NCI-H748 treated with DMSO at 0.1 percent for 48 hours (cell line): ENCODE measurements at places on chromosomes 11 and 22.

- no peak for DNase-seq
Measured at GRCh38 chr11:109728056-109728455, 306.1 kb downstream of the C11orf87 start.

DNA sequence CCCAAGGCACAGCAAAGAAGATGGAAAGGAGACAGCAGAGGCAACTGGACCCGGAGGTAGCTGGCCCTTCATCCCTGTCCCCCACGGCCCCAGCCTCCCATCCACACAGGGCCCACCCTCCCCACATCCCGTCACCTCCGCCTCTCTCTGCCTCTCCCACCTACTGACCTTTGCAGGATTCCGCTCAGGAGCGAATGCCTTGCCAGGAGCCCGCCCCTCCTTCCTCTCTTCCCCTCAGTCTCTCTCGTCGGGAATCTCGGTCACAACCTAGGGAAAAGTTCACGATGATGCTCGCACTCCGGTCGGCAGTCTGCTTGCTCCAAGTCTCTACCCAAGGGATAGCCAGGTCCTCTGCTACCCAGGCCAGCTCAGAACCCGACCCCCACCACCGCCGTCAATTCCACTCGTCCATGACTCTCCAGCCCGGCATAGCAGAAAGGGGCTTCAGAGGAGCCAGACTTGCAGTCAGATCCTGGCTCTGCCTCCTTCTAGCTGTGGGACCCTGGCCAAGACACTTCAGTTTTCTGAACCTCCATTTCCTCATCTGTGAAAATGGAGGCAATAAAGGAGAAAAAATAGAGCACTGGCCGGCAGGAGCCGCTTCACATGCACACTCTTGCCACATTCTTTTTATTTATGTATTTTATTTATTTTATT, 10.2 kb downstream of the AHNAK start:
- no peak for DNase-seq

DNA sequence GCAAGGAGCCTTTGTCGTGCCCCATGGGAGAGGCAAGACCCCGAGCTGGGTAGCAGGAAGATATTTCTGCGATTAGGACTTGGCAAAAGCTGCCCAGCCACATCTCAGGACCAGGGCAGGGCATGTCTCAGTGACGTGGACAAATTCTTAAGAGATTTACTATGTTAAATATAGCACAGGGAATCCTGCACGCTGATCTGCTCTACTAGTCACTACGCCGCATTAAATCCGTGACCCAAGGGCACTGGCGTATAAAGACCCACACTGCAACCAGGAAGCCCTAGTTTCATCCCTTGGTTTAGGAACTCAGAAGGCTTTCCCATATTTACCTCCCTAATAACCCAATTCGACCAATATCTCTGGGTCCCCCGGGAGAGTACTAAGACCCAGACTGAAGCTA, 35.1 kb downstream of the AP1B1 start:
- DNase-seq, result no peak

GRCh38 chr11:114167355-114167754, 107.8 kb downstream of the ZBTB16 start:
- no peak for DNase-seq

DNA sequence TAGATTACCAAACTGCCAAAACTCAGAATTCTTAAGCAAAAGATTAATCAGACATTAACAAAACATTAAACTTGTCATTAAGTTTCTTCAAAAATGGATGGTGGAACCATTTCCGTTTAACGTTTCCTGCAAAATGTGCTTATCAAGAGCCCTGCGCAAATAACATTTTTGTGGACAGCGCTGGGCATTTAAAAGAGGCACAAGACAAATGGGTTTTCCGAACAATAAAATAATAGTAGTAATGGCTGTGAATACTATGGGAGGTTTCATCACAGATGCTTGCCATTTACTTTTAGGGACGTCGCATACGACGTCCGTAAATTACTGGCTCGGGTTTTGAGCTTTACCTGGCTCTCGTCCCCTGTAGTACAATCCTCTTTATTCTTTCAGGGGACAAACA, 1.1 kb downstream of the NPAT start:
- DNase-seq, result no peak

DNA sequence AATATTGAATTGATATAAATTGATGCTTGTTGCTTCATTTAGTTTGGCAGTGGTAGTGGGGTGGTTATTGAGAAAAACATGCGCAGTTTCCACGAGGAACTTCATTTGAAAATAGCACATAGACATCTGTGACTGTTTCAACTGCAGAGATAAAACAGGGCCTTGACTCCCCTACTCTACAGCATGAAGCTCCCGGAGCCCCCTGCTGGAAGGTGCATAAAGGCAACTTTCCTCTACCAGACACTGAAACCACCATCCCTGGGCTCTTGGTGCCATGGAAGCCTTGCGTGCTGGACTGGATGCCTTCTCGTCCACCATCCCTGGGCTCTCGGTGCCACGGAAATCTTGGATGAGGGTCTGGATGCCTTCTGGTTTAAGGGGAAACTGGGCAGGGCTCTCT, 195.9 kb downstream of the CSNK2A3 start:
- no peak for DNase-seq

DNA sequence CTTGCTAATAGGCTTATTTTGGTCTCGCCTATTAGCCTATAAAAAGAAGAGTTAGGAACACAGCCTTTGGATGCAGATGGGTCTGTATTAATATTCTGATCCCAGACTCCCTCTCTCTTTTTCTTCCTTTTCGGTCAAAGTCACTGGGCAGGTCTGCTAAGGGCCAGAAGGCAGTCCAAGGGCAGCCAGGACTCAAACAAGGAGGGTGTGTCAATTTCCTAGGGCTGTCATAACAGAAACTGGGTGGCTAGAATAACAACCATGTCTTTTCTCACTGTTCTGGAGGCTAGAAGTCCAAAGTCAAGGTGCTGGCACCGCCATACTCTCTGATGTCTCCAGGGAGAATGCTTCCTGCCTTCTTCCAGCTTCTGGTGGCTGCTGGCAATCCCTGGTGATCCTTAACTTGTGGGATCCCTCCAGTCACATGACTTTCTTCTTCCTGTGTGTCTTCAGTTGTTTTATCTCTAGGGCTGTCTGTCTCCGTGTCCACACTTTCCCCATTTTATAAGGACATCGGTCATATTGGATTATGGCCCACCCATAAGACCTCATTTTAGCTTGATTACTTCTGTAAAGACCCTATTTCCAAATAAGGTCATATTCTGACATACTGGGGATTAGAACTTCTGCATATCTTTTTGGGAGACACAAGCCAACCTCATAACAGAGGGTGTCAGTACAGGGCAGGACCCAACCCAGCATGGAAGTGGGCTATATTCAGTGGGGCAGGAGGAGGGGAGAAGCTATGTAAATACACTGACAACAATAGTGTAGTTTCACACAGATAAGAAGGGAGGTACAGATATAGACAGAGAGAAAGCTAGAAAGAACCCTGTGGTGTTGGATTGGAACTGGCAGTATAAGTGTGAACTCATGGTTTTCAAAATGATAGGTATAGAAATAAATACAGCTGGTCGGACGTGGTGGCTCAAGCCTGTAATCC, 5.9 kb upstream of the CSF2RB start:
- no peak for DNase-seq

DNA sequence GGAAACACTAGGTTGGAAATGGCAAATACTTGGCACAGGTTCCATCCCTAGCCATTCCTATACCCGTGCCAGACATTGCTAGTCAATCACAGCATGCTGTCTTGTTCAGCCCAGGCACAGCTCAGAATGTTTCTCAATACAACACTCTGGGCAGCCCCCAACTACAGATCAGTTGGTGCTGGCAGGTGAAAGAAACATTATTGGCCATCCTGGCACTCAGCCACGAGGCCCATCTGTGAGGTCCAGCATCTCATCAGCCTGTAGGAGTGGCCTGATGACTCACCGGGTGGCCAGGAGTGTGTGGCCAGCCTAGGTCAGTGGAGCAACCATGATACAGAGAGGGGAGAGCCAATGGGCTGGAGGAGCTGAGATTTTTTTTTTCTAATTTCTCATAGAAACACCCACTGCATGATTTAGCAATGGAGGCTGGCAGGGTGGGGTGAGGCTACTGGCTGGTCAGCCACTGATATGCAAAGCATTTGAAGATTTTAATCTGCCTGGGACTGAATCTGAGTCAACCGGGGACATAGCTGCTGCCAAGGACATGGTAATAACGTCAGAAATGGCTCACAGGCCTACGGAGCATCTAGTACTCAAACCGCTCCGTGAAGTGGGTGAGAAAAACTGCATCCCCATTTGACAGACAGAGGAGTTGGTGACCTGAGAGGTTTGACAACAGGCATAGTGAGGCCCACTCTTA, 5.4 kb downstream of the MYO18B start:
- no peak for DNase-seq

DNA sequence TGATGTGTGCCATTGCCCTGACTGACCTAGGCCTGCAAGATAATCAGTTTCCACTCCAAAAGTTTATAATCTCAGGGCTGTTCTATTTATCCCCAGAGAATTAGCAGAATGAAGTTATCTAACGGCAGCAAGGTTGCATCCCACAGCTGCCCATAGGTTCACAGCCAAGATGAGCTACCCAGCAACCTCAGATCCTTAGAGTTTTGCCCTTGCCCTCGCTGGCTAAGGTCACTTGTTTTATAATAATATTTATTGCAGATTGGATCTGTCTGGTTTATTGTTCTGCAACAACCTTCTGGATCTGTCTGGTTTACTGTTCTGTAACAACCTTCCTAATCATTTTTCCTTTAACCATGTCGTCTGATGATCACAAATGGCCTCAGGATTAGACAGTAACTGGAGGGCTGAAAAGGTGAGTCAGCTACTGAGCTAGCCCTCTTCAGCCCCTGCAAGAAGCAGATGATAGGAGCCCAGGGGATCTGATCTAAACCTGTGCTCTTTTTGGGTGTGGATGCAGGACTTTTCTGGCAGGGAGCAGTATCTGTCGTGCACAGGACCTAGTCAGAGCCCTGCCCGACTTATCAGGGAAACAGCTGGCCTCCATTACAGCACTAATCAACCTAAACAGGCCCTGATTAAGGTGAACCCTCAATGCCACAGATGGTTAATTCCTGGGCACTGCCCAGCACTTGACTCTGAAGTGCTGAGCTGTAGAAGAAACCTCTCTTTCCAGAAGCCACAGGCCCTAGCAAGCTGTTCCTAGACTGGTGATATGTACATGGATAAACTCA, 642.9 kb upstream of the KIRREL3 start:
- DNase-seq, result no peak

GRCh38 chr11:133948711-133949110, 8.1 kb downstream of the IGSF9B start:
- no peak for DNase-seq

DNA sequence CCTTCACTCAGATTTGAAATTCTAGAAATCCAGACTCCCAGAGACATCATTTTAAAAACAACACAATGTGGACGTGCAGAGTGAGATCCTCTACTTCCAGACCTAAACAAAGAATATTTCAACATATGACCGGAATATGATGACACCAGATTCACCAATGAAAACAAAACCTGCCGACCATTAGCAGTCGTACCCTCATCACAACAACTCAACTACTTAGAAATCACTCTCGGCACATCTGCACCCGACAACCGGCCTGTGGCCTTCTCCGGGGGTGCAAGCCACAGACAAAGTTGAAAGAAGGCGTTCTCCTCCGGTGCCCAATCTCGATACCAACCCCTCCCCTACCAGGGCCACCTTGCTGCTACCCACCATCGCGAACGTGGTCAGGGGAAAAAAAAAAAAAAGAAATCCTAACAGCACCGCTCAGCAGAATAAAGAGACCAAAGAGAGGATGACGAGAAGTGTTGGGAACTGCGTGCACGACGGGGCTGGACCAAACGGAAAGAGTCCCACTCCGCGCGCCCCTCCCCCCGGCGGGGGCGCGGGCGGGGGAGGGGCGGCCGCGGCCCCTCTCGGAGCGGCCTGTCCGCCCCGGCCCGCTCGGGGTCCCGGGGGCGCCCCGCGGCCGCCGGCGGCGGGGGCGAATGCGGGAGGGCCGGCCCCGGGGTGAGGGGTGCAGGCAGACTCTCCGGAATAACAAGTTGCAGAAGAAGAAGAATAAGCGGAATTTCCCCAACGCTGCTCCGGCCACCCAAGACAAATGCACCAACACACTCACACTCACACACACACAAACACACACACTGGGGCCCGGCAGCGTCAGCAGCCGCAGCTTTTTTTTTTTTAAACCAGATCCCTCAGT, 1.7 kb downstream of the PHF21A start:
- DNase-seq, result peak; percentile 34

DNA sequence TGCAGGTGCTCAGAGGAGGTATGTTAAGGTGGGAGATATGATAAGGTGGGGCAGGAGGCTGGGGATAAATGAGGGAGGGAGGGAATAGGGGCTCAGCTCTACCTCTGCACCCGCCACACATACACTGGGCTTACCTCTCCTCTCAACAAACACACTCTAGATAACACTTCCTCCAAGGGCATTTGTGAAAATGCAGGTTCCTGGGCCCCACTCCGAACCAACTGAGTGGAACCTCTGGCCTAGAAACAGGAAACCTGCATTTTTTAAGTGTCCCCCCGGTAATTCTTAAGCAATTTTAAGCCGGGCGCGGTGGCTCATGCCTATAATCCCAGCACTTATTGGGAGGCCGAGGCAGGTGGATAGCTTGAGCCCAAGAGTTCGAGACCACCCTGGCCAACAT, 46.5 kb upstream of the CD5 start:
- no peak for DNase-seq

GRCh38 chr11:57345555-57346211, 7.5 kb downstream of the P2RX3 start:
- DNase-seq, result no peak
